Tongue (tissue), 3 donors: ENCODE measurements at places on chromosomes 16 and 17.

GRCh38 chr16:73057291-73058210 lies 9.6 kb upstream of the ZFHX3 start:
- DNase-seq, result peak; percentile 67

DNA sequence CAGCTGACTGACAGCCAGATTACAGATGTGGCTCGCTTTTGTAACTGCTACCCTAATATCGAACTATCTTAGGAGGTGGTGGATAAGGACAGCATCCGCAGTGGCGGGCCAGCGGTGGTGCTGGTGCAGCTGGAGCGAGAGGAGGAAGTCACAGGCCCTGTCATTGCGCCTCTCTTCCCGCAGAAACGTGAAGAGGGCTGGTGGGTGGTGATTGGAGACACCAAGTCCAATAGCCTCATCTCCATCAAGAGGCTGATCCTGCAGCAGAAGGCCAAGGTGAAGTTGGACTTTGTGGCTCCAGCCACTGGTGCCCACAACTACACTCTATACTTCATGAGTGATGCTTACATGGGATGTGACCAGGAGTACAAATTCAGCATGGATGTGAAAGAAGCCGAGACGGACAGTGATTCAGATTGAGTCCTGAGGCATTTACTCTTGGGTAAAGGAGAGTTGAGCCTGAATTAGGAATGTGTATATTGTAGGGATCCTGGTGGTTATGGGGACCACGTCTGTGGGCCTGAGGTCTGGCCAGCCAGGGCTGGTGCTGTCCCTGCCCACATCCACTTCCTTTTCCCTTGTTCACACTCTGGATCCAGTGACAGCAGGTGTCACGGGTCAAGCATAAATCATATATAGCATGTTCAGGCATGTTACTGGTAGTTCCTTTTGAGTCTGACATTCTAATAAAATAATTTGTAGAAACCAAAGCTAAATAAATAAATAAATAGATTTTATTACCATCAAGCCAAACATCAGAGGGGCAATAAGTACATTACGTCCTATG lies 89.0 kb upstream of the SMURF2 start:
- DNase-seq, result no peak

DNA sequence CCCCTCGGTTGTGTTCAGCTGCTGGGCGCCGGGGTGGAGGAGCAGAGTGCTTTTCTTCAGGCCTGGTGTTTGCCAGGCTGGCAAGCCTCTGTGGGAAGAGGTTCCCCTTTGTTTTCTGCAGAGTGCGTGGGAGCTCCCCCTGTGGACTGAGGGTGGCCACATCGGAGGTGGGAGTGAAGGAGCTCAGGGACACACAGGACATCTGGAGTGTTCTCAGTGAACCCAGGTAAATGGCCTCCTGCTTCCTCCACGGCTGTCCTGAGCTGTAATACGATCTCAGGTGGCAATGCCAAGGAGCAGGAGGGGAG lies 39.2 kb upstream of the IRF8 start:
- no peak for DNase-seq

DNA sequence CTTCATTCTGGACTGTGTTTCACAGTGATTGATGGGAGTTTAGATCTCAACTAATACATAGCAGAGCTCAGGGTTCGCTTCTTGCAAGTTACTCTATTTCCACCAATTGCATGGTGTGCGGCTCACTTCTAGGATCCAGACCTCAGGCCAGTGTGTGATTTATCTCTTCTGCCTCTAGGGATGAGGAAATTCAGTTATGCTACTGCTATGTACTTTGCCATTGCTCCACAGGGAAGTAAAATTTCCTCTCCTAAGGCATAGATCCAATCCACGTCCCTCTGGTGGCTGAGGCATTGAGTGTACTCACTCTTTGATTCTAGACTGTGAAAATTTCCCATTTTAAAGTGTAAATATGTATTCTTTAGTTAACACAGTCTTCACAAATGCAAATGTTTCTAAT lies 214.1 kb downstream of the HS3ST3B1 start:
- DNase-seq, result no peak

DNA sequence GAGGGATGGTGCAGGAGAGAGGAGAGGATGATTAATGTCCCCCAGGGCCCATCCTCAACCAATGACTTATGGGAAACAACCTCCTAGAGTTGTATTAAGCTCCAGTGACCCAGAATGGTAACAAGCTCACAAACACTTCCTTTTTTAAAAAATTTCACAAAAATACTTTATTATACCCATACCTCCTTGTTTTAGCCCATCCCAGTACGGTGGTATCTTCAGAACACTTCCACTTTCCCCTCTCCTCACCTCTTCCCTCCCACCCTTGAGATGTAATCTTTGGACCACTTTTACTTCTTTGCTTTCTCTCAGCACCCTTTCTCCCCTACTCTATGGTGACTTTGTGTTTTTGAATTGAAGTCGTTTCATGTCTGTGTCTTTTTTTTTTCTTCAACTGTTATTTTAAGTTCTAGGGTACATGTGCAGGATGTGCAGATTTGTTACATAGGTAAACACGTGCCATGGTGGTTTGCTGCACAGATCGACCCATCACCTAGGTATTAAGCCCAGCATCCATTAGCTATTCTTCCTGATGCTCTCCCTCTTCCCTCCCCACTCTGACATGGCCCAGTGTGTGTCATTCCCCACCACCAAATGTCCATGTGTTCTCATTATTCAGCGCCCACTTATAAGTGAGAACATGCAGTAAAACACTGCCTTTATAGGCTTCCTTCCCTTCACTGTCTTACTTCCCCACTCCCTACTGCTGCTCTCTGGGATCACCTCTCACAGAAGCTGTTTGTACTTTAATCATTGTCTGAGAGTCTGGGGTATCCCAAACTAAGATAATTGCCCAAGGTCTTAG lies 124.5 kb downstream of the PRKCB start:
- no peak for DNase-seq

- no peak for DNase-seq
These were observed 180.3 kb upstream of the MYOCD start for GRCh38 chr17:12485361-12485906.

GRCh38 chr17:54891176-54891821 lies 9.4 kb upstream of the TOM1L1 start:
- peak; percentile 86 for DNase-seq

- no peak for DNase-seq
These were observed 57.5 kb upstream of the ZNF469 start for GRCh38 chr16:88325087-88325750.

GRCh38 chr16:51390877-51391276 lies 239.8 kb upstream of the SALL1 start:
- DNase-seq, result no peak

DNA sequence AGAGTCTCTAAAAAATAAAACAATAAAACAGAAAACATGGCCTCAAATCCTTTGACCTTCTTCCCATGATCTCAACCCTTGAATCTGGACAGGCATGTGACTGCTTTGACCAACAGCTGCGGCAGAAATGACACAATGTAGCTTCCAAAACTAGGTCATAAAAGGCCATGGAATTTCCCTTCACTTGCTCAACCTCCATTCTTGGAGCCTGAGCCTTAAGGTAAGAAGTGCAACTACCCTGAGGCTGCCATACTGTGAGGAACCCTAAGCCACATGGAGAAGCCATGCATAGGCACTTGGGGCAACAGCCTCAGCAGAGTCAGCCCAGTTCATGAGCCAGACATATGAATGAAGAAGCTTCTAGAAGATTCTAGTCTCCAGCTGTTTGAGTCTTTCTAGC lies 75.7 kb upstream of the BRD7 start:
- no peak for DNase-seq

GRCh38 chr17:64229815-64230728 lies 33.0 kb downstream of the TEX2 start:
- DNase-seq, result no peak

DNA sequence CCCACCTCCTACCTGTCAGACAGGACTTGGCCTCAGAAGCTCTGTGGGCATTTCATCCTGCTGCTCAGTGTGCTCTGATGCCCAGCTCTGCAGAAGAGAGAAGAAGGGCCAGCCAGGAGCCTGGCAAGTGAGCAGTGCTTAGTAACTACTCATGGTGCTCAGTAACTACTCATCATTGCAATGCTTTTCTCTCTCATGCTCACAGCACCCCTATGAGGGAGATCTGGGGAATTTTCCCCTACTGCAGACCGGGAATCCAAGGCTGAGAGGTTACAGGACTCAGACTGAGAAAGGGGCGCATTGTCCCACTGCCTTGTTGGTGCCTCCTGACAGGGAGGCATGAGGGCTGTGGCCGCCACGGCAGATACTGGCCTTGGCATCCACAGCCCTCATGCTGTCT lies 261.1 kb downstream of the C16orf95 start:
- DNase-seq, result no peak

DNA sequence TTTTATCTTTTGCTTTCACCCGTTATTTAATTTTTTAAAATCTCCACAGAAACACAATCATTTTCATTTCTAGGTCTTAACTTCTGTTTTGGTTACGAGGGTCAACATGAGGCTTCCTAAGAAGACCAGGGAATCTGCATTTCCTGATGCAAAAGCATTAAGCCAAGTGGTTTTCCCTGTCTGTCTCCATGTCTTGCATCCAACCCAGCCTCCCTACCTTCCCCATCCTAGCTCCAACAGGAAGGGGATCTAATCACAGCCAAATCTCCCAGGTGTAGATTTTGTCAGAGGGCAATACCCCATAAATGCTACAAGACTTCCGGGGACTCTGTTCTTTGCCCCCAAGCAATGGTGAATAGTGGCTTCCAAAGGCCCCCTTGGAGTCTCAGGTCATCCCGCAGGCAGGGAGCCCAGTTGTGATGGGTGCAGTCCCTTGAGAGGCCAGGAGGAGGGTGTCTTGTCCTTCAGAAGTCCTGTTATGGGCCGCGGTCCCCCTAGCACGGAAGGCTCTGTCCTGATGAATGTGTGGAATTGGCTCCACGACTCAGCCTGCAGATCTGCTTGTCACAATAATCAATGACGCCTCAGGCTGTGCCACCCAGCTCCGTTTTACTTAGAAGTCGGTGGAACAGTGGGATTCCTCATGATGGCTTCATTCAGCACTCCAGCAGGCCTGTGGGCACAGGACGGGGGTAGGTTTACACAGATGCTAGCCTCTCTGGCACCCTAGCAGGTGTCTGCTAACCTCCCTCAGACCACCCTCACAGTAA lies 141.1 kb downstream of the RGS9 start:
- DNase-seq, result peak; percentile 57

- peak; percentile 86 for DNase-seq
These were observed 114.5 kb upstream of the GSE1 start for GRCh38 chr16:85498607-85499006.

GRCh38 chr17:50657627-50658026 lies 22.9 kb downstream of the ABCC3 start:
- DNase-seq, result no peak

DNA sequence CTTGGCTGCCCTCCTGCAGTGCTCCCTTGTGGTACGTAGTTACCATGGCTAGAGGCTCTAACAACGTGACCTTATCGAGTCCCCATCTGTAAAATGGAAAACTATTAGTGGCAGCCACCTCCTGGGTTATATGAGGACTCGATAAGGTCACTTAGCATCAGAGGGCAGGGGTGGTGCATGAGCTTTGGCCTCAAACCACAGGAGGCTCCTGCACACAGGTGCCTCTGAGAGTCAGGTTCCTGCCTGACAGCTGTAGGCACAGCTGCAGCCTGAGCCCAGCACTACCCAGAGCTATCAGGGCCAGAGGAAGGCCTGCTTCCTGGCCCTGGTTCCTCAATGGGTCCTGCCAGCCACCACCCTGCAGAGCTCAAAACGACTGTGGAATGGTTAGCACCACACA lies 57.2 kb upstream of the SEC14L1 start:
- no peak for DNase-seq

GRCh38 chr17:52384695-52385094 lies 226.2 kb upstream of the CA10 start:
- DNase-seq, result no peak

DNA sequence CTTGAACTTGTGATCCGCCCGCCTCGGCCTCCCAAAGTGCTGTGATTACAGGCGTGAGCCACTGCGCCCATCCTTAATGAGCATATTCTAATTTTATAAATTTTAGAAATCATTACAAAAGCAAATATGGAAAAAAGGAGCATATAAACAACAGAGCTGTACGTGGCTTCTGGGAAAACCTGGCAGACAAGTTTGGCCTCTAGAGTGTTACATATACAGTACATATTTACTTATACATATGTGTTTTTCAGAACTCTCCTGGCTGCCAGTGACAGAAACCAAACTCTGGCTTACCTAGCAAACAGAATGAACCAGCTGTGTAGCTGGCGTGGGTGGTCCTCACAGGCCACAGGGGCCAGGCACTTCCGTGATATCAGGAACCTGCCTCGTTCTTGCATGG lies 10.1 kb downstream of the DRC3 start:
- peak; percentile 69 for DNase-seq

DNA sequence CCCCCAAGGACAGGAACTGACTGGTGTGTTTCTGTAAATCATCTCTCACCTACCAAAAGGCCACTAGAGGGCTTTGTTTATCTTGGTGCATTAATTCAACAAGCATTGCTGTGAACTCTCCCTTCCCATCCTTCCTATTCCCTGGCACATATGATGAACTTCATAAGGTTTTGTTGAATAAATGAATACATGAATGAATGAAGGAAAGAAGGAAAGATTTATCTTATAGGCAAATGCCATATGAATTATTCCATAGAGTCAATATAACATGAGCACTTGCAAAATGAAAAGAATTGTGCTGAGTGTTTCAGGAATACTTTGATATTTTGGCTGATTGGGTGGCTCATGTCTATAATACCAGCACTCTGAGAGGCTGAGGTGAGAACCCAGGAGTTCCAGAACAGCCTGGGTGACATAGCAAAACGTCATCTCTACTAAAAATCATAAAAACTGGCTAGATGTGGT lies 4.3 kb downstream of the SPDYE4 start:
- no peak for DNase-seq

GRCh38 chr17:2218426-2218825 lies 85.2 kb downstream of the SMG6 start:
- DNase-seq, result no peak

DNA sequence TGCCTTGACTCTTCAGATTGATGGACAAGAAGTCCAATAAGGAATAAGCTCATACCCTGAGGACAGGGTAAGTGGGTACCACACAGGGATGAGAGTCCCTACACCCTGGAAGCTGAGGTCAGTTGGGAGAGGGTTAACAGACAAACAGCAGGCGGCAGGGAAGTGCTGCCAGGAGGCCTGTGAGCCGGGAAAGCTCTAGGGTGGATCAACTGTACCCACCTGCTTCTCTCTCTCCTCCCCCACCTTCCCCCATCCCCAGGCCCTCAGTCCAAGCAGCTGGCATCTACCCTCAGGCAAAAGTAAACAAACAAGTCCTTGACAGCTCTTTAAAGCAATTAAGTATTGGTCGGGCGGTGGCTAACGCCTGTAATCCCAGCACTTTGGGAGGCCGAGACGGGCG lies 20.7 kb upstream of the MYLK3 start:
- peak; percentile 73 for DNase-seq

DNA sequence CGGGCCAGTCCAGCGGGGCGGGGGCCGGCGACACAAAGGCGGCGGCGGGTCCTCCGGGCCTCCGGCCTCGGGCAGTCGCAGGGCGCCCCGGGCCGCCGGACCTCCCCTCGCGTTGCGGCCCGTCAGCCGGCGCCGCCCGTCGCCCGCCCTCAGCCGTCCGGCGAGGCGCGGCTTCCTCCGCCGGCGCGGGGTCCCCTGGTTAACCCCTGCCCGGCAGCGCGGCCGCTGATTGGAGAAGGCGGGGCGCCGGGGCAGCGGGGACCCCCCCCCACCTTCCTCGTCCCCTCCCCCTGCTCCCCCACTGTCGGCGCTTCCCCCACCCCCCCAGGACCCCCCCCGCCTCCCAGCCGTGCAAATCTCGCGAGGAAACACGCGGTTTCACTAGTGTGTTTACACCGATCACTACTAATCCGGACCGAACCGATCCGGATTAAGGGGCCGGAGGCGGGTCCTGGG lies at the start of gene TLK2:
TSS of gene TLK2 (plus strand) at position 402 of the 456 bp plus-strand sequence. CDS start 2,301 bp downstream, outside the sequence.
- DNase-seq, result peak; percentile 93

- peak; percentile 36 for DNase-seq
These were observed 15.9 kb downstream of the ZC3H7A start for GRCh38 chr16:11780991-11781680.

- DNase-seq, result no peak
These were observed 60.1 kb downstream of the TBC1D16 start for GRCh38 chr17:79975498-79976134.
